ENCODE measurements at places on chromosomes 11 and 22.

- DNase-seq, result peak; percentile 52
These were observed 690 bp downstream of the CSNK1E start for GRCh38 chr22:38316364-38317121.

DNA sequence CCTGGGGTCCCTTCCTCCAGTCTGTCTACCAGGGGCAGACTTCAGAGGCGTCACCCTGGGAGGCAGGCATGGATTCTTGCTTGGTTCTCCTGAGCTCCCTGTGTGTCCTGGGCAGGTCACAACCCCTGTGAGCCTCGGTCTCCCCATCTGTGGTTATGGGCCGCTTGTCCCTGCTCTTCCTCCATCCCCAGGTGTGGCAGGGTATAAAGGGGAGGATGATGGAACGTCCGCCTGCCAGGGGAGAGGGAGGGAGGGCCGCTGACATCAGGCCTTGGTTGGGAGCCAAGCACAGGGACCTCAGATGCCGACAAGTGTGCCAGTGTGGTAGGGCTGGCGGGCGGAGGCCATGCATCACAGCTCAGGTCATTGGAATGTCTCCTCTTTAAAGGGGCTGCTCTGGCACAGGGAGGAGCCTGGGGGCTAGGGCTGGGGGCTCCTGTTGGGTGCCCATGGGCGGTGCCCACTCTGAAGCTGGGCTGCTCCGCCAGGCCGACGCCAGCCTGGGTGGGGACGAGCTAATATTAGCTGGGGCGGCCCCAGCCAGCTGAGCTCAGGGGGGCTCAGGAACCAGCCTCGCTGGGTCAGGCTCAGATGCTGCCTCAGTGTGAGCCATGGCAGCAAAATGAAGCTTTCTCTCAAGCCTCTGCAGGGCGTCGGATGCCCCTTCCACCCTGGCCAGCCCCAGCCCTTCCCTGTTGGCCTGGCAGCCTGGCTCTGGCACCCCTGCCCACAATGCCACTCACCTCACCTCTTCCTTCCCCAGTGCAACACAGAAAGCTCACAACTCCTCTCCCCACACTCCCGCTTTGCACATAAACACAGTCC is 12.8 kb downstream of the KCNC1 start:
- DNase-seq, result no peak

DNA sequence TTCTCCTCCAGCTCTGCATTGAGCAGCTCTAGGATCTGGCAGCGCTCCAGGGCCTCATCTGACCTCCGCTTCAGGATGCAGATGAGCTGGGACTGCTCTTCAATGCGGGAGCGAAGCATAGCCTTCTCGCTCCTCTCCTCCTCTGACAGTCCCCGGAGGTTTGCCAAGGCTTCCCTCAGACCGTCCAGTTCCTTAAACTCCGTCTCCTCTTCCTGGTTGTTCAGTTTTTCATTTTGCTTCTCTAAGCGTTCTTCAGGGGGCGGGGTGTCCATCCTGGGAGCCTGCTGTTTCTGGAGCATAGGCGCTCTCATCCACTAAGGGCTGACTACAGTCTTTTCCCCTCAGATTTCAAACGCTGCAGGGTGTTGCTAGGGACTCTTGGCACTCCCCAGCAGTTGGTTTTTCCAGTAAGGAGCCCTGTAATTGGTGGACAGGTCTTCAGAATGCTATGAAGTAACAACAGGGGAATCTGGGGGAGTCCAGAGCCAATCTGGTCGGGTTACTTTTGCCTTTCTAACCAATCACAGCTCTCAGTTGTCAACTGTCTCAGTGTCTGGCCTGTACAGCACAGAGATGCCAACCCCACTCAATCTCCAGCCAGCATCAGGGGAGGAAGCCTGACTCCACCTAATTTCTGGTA is at the start of gene CCDC89:
Gene CCDC89, minus strand, starts transcription at position 376 of the 640 bp plus-strand sequence. Its CDS starts 65 bp downstream, at position 311.
- DNase-seq, result no peak

DNA sequence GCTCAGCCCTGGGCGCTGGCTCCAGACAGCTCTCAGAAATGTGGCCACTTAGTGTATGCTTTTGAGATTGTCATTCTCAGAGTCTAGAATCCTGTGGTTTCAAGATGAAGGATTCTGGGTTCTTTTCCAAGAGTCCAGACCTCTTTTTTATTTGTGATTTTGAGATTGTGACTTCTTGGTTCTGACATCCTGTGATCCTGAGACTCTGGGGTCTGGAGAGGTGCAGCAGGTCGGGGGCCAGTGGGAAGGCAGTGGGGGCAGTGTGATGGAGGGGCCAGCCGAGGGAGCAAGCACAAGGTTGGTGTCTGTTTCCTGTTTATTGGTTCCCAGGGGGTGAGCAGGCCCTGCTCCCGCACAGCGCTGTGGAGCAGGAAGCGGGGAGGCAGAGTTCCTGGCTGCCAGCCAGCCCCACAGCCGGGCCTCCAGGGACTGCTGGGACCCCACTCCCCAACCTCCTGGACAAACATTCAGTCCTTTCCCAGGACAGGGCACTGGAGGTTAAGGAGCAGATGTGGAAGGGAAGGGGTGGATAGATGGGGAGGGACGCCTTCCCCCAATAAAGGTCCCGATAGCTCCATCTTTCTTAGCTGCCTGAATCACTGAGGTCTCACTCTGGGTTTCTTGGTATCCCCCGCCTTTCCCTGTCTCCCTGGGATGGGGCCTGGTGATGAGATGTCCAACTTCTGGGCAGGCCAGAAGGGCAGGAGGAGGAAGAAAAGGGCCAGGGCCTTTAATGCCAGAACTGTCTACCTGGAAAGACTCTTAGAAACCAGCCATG is 13.7 kb downstream of the ARHGEF17 start:
- DNase-seq, result no peak

- DNase-seq, result no peak
These were observed 286.7 kb upstream of the CCDC90B start for GRCh38 chr11:83572581-83573496.

DNA sequence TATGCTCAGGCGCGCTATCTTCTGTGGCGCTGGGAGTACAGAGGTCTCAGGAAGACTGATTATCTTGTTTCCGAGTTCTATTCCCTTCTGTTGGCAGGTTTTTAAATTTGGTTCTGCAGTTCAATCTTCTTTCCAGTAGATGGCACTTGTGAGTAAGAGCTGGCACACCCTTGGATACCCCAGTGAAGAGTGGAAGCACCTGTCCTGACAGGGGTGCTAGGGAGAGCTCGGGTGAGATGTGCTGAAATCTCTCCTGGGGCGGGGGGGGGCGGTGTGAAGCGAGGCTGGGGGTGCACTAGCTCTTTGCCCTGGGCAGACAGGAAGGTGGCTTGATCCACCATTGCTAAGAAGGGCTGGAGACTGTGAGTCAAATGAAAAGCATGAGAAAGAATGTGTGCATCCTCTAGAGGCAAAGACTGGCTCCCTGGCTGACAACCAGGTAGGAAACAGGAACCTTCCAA is 679.9 kb upstream of the CCDC179 start:
- DNase-seq, result no peak

DNA sequence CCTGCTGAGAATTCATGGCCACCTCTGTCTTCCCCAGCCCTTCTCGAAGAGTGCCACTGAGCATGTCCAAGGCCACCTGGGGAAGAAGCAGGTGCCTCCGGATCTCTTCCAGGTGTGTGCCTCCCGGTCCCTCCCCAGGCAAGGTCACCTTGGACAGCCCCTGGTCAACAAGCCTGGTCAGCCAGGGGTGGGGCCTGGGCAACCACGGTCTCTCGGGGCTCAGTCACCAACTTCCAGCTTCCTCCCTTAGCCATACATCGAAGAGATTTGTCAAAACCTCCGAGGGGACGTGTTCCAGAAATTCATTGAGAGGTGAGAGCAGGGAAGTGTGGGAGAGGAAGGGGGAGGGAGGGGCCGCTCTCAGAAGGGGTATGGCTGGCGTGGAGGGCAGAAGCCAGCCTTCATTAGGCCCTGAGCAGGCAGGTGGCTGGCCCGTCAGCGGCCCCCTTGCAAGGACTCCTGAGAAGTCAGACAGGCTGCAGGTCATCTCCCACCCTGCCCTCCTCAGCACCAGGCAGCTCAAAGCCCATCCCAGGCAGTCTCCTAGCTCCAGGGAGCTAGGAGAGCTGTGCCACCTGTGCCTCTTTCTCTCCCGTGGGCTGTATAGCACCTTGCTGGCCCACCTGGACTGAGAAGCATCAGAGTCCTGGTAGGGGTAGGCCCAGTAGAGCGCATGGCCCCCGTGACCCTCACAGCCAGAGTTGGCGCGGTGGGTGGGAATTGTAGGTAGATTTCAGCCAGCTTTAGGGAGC is 9.3 kb upstream of the ANKRD13D start:
- DNase-seq, result no peak

DNA sequence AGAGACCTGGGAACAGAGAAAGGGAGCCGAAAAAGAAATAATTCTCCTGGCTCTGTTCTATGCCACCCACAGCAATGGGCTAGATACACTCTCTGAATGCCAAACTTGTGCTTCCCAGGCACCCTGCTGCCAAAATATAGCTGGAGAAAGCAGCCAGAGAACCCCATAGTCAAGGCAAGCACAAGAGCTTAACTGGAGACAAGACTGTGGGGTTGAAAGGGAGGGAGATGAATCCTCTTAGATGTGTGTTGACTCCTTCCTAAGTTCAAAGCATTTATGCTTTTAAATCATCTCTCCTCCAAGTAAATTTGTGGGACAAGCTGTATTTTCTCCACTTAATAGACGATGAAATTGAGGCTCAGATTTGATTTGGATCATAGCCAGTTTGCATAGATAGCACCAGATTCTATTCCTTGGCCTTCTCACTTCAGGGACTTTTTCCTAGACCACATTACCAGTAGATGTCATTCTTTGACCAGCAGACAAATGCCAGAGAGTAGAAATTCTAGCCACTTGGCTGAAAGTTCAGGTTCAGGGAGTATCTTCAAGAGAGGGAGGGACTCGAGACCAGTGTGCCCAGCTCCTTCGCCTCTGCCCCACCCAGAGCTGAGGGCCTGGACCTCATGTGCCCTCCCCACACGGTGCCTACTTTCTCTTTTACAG is 16.5 kb upstream of the ETS1 start:
- no peak for DNase-seq

- no peak for DNase-seq
These were observed 147.0 kb upstream of the MTNR1B start for GRCh38 chr11:92822410-92822809.

DNA sequence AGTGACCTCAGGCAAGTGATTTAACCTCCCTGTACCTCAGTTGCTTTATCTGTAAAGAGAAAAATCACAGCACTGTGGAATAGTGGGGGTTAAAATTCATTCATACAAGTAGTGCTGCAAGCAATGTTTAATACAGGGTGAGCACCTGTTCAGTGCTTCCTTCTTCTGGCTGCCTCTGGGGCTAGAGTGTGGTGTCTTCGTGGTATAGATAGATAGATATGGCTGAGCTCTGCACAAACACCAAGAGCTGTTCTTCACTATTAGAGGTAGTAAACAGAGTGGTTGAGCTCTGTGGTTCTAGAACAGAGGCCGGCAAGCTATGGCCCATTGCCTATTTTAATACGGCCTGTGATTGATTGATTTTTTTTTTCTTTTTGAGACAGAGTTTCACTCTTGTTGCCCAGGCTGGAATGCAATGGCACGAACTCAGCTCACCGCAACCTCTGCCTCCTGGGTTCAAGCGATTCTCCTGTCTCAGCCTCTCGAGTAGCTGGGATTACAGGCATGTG is 32.9 kb downstream of the LIMK2 start:
- DNase-seq, result no peak

GRCh38 chr11:35197292-35197691 is 58.3 kb downstream of the CD44 start:
- DNase-seq, result no peak

DNA sequence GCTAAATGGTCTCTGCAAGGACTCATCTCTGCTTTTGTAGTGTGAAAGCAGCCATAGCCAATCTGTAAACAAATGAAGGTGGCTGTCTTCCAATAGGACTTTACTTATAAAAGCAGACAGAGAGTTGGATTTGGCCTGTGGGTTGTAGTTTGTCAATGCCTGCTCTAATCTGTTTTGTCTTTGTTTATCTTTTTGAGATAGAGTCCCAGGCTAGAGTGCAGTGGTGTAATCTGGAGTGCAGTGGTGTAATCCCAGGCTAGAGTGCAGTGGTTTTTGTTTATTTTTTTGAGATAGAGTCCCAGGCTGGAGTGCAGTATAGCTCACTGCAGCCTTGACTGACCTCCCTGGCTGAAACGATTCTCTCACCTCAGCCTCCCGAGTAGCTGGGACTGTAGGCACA is 8.6 kb downstream of the PPP6R3 start:
- DNase-seq, result no peak

- DNase-seq, result no peak
These were observed 6.6 kb upstream of the DPF2 start for GRCh38 chr11:65327021-65327420.

DNA sequence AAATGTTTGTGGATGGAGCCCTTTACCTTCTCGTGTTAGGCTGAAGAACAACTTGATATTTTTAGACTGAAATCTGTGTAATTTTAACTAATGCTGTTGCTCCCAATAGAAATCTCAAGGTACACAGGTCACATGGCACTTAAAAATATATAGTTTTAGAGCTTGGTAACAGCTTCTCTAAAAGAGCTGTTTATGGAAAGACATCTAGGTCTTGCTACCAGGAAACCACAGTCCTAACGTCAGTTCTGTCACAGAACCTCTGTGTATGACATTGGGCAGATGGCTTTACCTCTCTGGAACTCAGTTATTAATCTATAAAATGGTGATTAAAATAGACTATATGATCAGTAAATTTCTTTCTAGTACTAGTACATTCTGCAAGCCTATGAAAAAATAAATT is 35.4 kb downstream of the PAK1 start:
- no peak for DNase-seq

- DNase-seq, result no peak
These were observed 564.3 kb downstream of the MN1 start for GRCh38 chr22:27237080-27237741.

- no peak for DNase-seq
These were observed 139.0 kb upstream of the NAV2 start for GRCh38 chr11:19573666-19574065.
